ENCODE measurements at places on chromosomes 7 and 10. TPM values are rescaled to one million over a fixed set of nuclear protein-coding genes. Genes with fewer than 3 reads are reported as not detected.

The LIPJ gene
- not detected for total RNA-seq

The FAM25C gene
- total RNA-seq, result not detected

The SVOPL gene
- 4.6 TPM for total RNA-seq

The IFIT1 gene
- 18.5 TPM for total RNA-seq

The HOXA11 gene
- total RNA-seq, result 4.5 TPM

The FAM180A gene
- total RNA-seq, result 3.8 TPM

The FGFBP3 gene
- total RNA-seq, result 1.1 TPM

The PKD1L1 gene
- total RNA-seq, result 33.6 TPM

The MYO1G gene
- 8.2 TPM for total RNA-seq

The CHST3 gene
- total RNA-seq, result 1.6 TPM

The TEX36 gene
- not detected for total RNA-seq

The TLX1 gene
- not detected for total RNA-seq

The ARMH3 gene
- 11.5 TPM for total RNA-seq

The TSPAN12 gene
- total RNA-seq, result 41.9 TPM

The ZNF239 gene
- 3.8 TPM for total RNA-seq

The LAMB1 gene
- total RNA-seq, result 110 TPM

The ZNF438 gene
- total RNA-seq, result 5.6 TPM
